ENCODE measurements at places on chromosomes 7 and 10.

GRCh38 chr10:127142856-127143255, 53.5 kb downstream of the INSYN2A start:
- DNase-seq, result no peak

- DNase-seq, result no peak
Measured at GRCh38 chr7:110309941-110310340, 781.0 kb upstream of the LRRN3 start.

DNA sequence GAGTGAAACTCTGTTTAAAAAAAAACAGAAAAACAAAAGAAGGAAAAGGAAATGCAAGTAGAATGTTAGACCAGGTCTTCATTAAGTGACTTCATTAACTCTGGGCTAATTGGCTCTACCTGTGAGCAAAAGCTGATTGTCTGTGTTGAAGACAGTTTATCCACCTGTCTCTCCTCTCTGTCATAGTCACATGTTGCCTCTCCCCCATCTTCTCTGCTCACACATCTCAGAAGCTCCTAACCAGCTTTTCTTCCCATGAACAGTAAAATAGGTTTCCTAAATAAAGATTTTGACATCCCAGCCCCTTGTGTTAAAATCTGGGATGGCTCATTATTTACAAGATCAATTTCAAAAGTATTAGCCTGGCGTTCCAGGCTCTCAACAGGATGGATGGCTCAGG, 222.7 kb downstream of the CACNB2 start:
- DNase-seq, result no peak

- DNase-seq, result no peak
Measured at GRCh38 chr10:22468570-22469320, 123.4 kb downstream of the SPAG6 start.

DNA sequence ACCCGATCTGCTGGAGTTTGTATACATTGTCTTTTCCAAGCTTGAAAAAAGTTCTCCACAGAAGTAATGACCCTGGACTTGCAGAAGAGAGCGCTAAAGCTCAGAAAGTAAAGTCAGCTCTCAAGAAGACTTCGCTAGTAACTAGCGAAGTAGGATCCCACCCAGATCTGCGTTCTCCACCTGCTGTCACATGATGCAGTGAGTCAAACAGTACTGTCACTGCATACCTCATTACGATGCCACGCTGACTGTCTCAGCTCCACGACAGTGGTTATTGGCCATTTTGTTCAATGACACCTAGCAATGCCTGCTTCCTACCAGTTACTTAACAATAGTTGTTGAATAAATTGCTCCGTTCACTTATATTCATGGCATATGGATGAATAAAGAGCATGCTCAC, 29.7 kb upstream of the SEC61G start:
- no peak for DNase-seq

- DNase-seq, result no peak
Measured at GRCh38 chr7:142876236-142876960, 9.1 kb downstream of the TRPV6 start.

GRCh38 chr10:75935240-75935639, 503.8 kb downstream of the LRMDA start:
- no peak for DNase-seq

GRCh38 chr10:77405771-77406241, 231.8 kb downstream of the KCNMA1 start:
- DNase-seq, result no peak

- DNase-seq, result no peak
Measured at GRCh38 chr7:504221-505111, 15.2 kb downstream of the PDGFA start.

Measured in stimulated activated CD8-positive, alpha-beta memory T cell treated with anti-CD3 and anti-CD28 coated beads, Interleukin-4, amount 100 ng/mL, for 4 hours (primary cell).